ENCODE measurements at places on chromosomes 1 and 21. TPM values are rescaled to one million over a fixed set of nuclear protein-coding genes. Genes with fewer than 3 reads are reported as not detected.
A peak's percentile ranks its signal among the peaks of the same experiment; 100 is the strongest.

GRHL3 gene
- total RNA-seq = 1.7 TPM

LCE1E gene
- total RNA-seq = not detected

S100A11 gene
- 868 TPM for total RNA-seq

DNA sequence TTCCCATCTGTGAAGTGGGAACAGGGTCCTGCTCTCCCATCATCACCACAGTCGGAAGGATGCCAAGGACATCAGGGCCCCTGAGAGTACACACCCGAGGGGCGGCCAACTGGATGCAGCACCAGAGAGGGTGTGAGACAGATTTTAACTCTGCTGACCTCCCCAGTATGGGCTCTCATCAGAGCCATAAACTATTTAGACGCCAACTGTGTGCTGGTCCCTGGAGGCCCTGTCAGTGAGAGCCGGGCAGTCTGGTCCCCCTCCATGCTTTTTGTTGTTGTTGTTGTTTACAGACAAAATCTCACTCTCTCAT lies 1.7 kb downstream of the FGR start:
- no peak for DNase-seq

DNA sequence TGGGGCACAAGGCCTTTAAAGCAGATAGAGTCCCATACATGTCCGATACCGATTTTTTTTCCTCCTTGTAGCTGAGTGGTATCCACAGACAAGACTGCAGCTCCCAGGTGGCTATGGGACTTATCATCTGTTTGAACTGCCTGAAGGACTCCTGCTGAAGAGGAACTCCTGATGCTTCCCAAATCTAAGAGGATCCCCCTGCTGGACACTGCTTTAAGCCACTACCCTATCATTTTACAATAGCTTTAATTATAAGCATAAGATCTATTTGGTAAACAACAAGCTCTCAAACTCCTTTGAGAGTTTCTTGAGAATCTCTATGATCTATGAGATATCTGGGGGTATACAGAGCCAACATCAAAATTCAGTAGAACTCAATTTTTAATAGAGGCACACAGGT lies 11.7 kb downstream of the NDC1 start:
- no peak for DNase-seq

DNA sequence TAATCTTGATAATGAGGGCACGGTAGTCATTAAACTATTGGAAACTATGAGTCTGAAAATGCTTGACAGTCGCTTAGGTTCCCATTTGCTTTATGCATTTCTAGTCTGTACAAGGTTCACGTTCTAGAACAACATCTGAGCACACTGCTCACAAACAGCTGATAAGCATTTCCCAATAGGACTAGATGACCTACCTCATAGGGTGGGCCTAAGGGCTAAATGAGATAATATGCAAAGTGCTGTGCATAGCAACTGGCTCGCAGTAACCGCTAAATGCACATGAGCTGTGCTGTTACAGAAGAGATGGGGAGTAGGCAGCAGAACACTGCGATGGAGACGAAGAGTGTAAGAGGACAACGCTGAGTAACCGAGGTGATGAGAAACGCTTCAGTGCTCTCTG lies 628.0 kb downstream of the SMYD3 start:
- DNase-seq = no peak

- DNase-seq = no peak
Observed at GRCh38 chr21:34936883-34937563, 112.1 kb downstream of the RUNX1 start.

DNA sequence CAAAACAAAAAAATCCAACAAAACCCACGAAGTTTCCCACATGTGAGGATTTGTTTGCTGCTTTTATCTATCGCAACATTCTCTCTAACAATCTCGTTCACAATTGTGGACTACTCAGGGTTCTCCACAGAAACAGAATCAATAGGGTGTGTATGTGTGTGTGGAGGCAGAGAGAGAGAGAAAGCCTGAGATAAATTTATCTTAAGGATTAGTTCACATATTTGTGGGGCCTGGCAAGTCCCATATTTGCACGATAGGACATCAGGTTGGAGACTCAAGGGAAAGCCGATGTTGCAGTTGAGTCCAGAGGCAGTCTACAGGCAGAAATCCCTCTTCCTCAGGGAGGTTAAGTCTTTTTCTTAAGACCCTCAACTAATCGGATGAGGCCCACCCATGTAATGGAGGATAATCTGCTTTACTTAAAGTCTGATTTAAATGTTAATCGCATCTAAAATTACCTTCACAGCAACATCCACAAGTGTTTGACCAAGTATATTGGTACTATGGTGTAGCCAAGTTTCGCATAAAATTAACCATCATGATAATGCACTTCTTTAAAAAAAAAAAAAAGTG lies 31.7 kb downstream of the ADAMTS1 start:
- no peak for DNase-seq

GRCh38 chr21:42568866-42569731 lies 55.4 kb downstream of the SLC37A1 start:
- DNase-seq = no peak

DNA sequence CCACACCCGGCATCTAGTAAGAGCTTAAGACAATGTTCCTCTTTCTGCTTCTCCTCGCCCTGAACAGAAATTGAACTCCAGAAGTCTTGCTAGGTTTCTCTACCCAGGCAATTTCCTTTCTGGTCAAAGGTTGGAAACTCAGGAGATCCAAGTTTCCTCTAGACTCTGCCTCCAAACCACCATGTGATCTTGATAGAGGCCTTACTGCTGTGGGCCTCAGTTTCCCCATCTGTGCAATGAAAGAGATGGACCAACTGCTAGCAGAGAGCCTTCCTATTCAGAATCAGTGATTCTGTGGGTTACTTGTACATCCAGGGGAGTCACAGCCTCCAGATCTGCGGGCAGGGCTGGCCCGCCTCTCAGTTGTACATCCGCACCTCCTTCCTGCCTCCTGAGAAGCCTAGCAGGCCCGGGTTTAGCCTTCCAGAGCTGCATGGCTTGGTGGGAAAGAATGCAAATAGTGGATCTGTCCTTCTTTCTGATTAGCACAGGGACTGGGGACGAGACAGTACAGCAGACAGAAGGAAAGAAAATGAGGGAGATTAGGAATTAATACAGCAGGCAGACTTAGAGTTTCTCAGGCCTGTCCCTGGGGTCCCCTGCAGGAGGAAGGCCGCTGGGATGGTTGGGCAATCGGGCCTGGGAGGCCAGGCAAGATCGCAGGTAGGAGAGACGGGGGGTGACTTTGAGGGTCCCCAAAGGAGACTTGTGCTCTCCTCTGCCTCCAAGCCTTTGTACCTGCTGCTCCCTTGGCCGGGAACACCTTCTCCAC lies 83.9 kb downstream of the PAX7 start:
- no peak for DNase-seq

- DNase-seq = peak; percentile 97
Observed at GRCh38 chr1:42940851-42941639, 17.6 kb downstream of the SLC2A1 start.

DNA sequence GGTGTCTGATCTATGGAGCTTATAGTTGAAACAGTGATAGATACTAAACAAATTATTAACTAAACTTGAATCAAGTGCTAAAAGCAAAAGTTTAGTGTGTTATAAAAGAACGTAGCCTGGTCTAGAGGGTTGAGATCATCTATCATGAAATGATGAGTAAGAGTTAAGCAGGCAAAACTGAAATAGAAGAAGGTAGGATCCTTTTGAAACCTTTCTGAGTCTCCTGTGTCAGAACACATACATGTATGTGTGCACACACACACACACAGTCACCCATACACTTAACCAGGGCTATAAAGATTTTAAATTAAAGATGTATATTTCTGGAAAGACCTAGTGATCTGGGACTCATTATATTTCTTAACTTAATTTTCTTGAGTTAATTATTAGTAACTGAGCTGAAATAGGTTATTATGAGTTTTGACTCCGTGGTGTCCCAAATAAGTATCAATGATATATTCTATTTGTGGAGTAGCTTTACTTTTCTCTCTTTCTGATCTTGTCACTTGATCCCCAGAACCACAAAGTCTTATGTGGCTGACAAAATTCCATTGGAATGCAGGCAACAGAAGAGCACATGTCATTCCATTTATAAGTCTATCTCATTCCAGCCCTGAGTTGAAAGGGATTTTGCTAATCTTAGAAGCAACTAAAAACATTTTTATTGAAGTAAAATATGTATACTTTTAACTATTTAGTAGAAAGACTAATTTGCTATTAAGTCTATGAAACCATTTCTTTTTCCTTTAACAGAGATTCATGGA lies 70.7 kb downstream of the PRRX1 start:
- no peak for DNase-seq

GRCh38 chr1:221416723-221417122 lies 325.2 kb downstream of the DUSP10 start:
- DNase-seq = no peak

- DNase-seq = no peak
Observed at GRCh38 chr1:22154626-22155025, 11.7 kb upstream of the WNT4 start.

Data from PC-9 (cell line).